NCI-H1105 (cell line): ENCODE measurements at places on chromosomes 1 and 21.

GRCh38 chr1:179187735-179188471 is 41.6 kb downstream of the ABL2 start:
- no peak for DNase-seq

DNA sequence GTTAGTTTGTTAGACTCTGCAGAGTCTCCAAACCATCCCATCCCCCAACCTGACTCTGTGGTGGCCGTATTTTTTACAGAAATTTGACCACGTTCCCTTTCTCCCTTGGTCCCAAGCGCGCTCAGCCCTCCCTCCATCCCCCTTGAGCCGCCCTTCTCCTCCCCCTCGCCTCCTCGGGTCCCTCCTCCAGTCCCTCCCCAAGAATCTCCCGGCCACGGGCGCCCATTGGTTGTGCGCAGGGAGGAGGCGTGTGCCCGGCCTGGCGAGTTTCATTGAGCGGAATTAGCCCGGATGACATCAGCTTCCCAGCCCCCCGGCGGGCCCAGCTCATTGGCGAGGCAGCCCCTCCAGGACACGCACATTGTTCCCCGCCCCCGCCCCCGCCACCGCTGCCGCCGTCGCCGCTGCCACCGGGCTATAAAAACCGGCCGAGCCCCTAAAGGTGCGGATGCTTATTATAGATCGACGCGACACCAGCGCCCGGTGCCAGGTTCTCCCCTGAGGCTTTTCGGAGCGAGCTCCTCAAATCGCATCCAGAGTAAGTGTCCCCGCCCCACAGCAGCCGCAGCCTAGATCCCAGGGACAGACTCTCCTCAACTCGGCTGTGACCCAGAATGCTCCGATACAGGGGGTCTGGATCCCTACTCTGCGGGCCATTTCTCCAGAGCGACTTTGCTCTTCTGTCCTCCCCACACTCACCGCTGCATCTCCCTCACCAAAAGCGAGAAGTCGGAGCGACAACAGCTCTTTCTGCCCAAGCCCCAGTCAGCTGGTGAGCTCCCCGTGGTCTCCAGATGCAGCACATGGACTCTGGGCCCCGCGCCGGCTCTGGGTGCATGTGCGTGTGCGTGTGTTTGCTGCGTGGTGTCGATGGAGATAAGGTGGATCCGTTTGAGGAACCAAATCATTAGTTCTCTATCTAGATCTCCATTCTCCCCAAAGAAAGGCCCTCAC is at the start of gene OLIG2:
OLIG2 (plus strand) TSS at position 447 of the 954 bp plus-strand sequence. CDS start 928 bp downstream, outside the sequence.
- peak; percentile 92 for DNase-seq

DNA sequence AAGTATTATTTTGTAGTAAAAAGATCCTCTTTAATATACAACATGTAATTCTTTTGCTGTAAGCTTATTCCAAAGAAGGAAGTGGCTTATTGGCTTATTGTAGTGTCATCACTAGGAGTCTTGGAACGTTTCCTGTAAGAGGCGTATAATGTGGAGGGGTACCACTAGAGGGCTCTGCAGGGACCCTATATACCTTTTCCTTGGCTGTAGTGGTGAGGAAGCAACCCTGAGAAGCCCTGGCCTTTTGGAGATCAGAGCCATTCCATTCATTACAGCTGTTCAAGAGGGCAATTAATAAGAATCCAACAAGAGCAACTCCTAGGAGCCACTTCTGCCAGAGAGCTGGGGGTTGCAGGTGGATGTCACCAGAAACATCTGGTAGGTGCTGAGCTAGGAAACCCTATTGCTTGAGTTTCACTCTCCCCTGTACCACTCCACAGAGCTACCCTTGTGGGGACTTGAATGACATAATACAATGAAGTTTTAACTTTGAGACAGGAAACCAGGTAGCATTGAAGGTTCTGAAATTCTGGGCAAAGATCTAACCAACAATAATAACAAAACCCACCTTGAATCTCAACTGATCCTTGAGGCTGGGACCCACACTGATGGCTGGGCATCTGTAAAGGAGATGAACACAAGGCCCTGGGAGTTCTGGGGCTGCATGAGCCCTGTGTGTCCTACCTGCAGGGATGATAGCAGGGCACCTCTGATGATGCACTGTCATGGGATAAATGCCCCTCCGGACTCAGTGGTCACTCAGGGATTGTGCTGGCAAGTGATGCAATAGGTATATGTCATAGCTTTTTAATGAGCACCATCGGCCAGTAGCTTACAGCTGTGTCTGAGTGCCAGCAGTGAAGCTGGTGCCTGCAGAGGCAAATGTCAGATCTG is 160.2 kb upstream of the COA6 start:
- peak; percentile 24 for DNase-seq

- no peak for DNase-seq
Measured at GRCh38 chr1:227729881-227730629, 5.0 kb downstream of the JMJD4 start.

DNA sequence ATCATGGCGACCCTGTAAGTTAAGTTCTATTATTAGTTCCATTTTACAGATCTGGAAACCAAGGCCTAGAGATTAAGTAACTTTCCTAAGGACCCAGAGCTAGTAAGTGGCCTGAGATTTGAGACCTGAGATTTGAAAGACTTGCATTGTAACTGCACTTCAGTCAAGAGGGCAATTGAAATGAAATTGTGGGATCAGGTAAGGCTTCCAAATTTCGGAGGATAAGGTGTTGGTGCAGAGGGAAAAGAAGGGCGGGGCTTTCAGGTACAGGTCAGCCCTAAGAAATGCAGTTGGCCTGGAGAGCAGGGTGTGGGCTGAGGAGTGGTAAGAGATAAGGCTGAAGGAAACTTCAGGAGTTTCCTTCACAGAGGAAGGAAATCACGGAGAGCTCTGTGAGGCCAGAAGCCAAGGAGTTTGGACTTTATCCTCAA is 51.1 kb downstream of the SLC16A1 start:
- no peak for DNase-seq

DNA sequence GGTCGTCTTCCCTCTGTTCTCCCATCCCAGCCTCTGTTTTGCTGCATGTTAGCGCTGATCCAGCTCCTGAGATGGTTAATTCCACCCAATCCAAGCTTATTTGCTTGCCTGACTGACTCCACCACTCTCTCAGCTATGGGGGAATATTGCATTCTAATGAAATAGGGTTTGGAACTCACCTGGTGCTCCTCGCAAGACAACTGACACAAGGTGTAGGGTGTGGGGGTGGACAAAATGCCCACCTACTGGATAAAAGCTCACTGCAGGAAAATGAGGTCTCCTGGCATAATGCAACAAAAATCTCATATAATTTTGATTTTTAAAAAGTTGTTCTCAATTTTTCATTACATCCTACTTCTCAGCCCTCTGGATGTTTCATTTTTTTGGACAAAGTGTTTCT is 259.0 kb downstream of the ZNF648 start:
- no peak for DNase-seq

- no peak for DNase-seq
Measured at GRCh38 chr1:59506952-59507351, 210.1 kb downstream of the FGGY start.

GRCh38 chr1:175313672-175314225 is 121.2 kb upstream of the KIAA0040 start:
- DNase-seq, result no peak

DNA sequence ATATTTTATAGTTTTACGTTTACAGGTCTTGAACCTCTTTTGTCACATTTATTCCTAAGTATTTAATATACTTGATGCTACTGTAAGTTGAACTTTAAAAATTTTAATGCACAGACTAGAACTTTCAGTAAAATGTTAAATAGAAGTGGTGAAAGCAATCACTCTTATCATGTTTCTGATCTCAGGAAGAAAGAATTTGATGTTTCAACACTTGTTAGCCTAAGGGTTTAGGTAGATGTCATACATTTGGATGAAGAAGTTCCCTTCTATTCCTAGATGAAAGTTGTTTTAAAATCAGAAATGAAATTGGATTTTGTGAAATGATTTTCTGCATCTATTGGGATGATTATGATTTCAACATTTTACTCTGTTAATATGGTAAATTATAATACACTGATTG is 63.6 kb upstream of the TTLL7 start:
- DNase-seq, result no peak

GRCh38 chr1:61028136-61028535 is 54.2 kb upstream of the NFIA start:
- no peak for DNase-seq

- no peak for DNase-seq
Measured at GRCh38 chr1:160293020-160293968, 8.4 kb upstream of the PEX19 start.

DNA sequence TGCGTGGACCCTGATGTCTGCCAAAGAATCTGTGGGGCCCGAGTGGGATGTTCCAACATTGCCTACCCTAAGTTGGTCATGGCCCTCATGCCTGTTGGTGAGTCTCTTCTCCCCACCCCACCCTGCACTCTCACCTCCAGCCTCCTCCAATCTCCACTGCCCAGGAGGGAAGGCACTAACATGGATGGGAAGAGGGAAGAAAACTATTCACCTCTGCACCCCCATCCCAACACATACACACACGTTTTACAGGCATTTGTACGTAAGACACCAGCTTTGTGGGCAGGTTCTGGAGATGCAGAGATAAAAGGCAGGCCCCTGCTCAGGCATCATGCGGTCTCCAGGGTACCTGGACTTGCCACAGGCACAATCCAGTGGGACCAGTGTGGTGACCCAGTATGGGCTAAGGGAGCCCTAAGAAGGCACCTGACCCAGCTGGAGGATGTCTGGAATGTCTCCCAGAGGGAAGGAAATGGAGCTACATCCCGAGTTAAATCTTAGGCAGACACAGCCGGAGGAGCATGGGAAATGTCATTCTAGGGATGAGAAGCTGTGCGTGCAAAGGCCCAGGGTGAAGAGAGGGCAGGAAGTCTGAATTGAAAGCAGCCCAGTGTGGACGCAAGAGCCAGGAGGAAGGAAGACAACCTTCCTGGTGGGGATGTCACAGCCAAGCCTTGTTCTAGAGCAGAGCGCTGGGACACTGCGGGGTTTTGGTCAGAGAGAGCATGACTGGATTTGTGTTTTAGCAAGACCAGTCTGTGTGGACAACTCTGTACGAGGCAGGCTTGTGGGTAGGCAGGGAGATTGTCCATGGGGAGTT is 11.4 kb downstream of the SLC5A9 start:
- DNase-seq, result no peak

- DNase-seq, result peak; percentile 29
Measured at GRCh38 chr1:160410406-160411005, 10.1 kb downstream of the VANGL2 start.

DNA sequence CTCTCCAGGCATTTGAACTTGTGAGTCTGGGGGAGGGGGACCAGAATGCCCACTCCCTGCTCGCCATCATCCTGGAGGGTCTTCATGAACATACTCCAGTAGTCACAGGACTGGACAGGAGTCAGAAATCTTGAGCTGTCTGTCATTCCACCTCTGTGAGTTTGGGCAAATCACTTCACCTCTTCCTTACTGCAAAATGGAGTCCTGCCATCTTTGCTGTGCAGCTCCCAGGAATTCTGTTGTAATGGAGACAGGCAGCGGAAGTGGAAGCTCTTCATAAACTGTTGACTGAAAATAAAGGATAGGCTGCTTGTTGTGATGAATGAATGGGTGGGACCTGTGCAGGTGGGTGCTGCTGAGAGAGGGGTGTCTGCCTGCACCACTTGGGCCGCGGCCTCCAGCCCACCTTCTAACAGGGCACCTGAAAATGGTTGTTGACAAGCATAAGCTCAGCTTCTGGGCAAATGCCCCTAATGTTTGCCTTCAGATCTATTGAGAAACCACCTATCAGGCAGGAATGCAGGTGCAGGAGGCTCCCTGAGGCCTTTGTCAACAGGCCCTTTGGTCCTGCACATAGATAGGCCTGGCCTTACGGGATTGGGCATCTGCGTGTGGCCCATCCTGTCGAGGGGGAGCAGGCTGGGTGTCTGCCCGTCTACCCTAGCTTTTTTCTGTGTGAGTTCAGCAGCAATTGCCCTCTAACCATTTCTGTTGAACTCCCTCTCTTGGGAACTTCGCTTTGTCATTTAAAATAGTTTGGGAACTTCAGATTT is 321.0 kb downstream of the RPS6KC1 start:
- DNase-seq, result no peak

GRCh38 chr1:118306851-118307250 is 121.8 kb upstream of the SPAG17 start:
- no peak for DNase-seq

- DNase-seq, result peak; percentile 51
Measured at GRCh38 chr21:34889676-34890469, 159.2 kb downstream of the RUNX1 start.

- DNase-seq, result peak; percentile 56
Measured at GRCh38 chr1:86703696-86704457, 499 bp upstream of the SH3GLB1 start.

DNA sequence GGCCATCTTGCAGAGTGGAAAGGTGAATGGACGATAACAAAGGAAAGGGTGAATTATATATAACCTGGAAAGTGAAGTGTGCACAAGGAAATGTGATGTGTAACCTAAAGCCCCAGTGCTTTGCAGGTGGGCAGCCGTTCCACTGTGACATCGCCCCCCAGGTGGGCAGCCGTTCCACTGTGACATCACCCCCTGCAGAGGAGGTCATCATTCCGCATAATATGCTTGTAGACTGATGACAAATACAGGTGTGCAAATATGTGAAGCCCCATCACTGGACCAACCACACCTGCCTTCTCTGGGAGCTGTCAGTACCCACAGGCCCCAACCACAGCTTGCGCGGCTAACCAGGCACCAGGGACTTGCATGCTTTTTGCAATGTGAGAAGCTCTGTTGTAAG is 4.7 kb upstream of the ZNF496 start:
- DNase-seq, result no peak

- DNase-seq, result no peak
Measured at GRCh38 chr1:99369154-99369553, 104.9 kb downstream of the PLPPR4 start.

- DNase-seq, result no peak
Measured at GRCh38 chr1:115170377-115170776, 81.1 kb upstream of the TSPAN2 start.

DNA sequence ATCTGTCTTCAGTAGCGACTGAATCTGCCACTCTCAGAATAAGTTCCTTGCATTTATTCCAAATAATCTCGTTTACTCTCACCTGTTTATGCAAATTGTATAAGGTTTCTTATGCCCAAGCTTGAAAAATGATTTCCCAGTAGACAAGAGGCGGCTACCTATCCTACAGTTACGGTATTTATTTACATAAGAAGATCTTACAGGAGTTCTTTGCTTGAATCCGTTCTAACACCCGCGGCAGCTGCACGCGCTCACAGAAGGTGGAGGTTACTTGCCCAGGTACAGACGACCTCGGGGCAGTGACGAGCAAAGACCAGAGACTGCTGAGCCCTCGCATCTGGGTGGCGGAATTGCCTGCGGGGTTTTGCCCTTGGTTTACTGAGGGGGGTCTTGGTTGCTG is 79.9 kb downstream of the SKI start:
- no peak for DNase-seq

DNA sequence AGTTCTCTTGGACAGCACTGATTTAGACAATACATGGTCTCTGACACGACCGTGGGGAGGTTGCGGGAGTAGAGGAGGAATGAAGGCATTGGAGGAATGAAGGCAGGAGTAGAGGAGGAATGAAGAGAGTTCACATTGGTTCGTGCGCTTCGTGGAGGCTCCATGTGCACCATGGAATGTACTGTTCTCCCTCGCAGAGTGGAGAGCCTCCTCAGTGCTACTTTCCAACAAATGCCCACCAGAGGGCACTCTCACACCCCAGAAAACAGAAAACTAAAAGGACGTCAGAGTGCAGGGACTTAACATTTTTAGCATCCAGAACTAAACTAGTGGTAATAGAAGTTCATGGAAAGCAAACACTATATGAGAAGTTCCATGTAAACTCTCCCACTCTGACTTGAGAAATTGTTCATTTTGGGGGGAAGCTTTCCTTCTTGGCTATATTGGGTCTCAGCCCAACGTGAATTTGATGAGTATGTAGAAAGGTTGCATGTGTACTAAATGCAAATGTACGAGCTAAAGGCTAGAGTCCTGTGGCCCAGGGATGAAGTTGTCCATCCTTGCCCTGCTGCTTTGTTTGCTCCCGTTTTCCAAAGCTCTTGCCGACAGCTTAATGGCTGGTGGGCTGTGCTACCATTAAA is 211.6 kb downstream of the LMX1A start:
- DNase-seq, result peak; percentile 43
